HS-27A (cell line): ENCODE measurements at places on chromosomes 7 and 10.

DNA sequence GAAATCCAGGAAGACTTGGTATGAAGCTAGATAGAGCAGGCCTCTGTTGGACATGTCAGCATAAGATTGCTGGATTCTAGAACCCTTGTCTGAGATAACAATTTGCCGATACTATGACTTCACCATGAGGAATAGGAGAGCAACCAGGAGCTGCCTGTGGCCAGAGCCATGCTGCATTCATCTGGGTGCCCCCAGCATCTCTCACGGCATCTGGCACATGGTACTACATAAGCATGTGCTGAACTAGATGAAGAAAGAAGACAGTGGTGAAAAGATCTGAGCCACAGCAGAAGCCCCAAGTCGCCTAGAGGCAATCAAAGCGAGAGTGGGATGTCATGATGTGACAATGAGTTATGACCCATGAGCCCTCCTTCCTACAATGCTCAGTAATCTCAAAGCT lies 19.5 kb downstream of the GOT1 start:
- no peak for DNase-seq

GRCh38 chr7:121932768-121933167 lies 59.8 kb downstream of the PTPRZ1 start:
- no peak for DNase-seq

DNA sequence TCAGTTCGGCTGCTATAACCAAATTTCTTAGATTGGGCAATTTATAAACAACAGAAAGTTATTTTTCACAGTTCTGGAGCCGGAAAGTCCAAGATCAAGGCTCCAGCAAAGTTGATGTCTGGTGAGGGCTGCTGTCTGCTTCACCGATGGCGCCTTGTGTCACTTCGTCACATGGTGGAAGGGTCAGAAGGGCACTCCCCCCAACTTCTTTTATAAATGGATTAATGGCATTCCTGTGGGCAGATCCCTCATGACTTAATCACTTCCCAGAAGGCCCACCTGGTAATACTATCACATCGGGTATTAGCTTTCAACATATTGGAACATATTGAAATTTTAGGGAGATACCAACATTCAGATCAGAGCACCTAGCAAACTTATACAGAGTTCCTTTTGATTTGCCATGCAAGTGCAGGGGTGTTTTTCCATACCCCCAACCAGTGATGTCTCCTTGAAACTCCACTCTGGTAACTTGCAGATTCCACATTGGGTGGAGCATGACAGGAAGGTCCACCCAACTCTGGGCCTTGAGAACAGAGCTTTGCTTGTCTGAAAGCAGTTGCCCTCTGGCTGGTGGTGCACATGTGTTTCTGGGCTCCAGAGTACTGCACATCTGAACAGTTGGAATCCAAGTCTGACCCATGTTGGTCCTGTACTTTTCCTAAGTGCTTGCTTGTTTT lies 85.1 kb upstream of the KMT2E start:
- no peak for DNase-seq

DNA sequence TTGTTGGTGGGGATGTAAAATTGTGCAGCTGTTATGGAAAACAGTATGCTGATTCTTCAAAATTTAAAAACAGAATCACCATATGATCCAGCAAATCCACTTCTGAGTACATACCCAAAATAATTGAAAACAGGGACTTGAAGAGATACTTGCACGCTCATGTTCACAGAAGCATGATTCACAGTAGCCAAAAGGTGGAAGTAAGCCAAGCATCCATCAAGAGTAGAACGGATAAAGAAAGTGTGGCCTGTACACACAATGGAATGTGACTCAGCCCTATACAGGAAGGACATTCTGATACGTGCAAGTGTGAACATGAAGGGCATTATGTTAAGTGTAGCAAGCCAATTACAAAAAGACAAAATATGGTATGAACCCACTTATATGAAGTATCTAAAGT lies 696.7 kb upstream of the CELF2 start:
- DNase-seq: no peak

- DNase-seq: no peak
Measured at GRCh38 chr7:13839063-13839462, 150.4 kb downstream of the ETV1 start.
